Activated effector memory CD4-positive, alpha-beta T cell treated with anti-CD3 and anti-CD28 coated beads, Interleukin-2, amount 50 U/mL, for 16 hours (primary cell): ENCODE measurements at places on chromosomes 6 and 20.

GRCh38 chr20:54362283-54362682 lies 113.1 kb upstream of the DOK5 start:
- DNase-seq: no peak

DNA sequence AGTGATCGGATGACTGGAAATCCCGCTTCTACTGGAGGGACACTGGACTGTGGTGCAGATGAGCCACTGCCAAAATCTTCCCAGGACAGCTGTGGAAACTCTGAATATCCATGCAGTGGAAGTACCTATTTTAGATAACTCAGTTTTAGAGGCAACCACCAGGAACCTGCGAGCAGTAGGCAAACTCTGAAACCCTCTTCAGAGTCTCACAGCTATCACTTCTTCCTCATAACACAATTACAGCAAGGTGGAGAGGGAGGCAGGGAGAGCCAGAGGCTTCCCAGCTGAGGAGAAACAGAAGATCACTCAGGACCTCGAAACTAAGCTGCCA lies 322.8 kb upstream of the NT5E start:
- DNase-seq: no peak

GRCh38 chr20:59821788-59822187 lies 111.6 kb downstream of the SYCP2 start:
- no peak for DNase-seq

DNA sequence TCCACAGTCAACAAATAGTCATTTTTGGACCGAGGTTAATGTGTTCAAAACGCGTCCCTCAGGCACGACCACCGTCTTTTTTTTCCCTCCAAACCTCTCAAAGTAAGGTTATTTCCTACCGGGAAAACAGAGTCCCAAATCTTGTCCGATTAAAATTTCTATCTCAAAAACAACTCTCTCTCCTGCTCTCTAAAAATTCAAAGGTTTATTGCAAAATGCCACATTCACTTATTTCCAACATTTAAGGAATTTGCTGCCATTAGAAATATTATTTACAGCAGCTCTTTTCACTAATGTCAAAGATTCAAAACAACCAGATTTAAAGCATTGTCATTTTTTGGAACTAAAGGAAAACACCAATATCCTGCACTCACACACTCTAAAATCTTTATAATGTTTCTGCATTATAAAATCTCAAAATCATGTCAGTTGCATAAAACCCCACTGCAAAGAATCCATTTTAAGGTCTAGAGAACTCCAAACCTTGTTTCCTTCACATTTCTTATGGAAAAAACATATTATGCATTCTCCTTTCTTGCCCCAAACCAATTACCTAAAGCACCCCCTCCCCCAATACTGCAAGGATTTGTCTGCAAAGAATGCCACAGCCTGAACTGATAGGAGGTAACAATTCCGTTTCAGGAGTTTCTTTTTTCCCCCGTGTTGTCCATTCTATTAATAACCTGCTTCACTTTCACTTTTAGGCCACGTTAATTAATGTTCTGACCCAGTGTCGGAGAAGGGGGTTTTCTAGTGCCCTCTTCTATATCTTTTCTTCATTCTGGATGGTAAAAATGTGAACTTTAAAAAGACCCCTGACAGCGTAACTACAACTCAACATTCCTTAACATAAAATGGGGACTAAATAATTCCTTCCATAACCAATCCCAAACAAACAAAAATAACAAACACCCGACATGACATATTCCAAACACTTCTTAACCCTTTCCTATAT lies 1.4 kb downstream of the NRN1 start:
- DNase-seq: no peak

GRCh38 chr6:33769248-33769821 lies 19.6 kb downstream of the LEMD2 start:
- no peak for DNase-seq

DNA sequence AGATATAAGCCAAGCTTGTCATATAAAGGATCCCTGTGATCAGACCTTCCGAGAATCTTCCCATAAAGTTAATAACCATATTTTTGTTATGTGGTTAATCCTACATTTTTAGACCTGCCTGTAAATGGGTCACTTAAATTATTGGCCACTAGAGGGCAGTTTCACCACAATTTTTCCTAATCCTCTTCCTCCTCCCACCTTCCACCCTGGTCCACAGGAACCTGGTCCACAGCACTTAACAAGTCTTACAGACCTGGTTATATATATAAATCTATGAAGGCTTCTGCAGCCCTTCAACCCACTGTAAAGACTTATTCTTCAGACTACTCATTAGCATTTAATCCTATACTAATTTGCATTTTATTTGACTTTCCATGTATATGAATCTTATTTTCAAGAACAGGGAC lies 28.3 kb downstream of the MRS2 start:
- DNase-seq: peak; percentile 51

GRCh38 chr6:140204154-140204553 lies 829.7 kb upstream of the CITED2 start:
- DNase-seq: no peak

DNA sequence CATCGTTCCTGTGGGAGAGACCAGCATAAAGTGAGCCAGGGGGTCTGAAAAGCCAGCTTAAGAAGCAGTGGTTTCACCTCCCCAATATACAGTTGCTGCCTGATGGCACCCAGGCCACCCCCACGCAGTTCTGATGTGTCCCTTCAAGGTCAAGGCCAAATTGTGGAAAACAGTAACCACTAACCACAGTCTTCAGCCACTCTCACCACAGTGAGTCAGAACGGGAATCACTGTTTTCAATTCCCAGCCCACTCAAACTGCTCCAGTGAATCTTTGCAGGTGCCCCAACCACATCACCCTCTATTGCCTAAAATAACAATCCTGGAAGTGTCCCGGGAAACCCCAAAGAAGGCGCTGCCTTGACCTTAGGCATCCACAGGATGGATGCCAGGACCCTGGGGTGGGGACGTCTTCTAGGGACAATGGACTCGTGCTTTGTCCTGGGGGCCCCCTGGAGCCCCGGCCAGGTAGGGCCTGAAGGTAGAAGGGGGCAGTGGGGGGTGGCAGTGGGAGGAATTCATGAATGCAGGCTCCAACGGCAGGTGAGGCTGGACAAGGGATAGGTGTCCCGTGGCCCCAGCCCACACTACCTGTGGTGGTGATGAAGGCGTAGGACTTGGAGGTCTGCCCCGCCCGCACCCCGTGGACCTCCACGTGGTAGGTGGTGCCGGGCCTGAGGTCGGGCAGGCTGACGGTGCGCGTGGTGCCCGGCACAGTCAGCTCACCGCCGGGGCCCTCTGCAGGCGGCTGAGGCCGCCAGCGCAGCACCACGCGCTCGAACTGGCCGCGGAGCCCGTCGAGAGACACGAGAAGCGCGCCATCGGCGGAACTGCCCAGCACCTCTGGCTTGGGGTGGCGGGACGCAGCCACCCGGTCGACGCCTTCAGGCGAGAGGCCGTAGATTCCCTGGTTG lies 22.2 kb downstream of the TNXB start:
- no peak for DNase-seq

- no peak for DNase-seq
These were observed 479.5 kb downstream of the CD83 start for GRCh38 chr6:14597090-14597489.

- DNase-seq: no peak
These were observed 3.9 kb downstream of the NR2E1 start for GRCh38 chr6:108169464-108170331.

DNA sequence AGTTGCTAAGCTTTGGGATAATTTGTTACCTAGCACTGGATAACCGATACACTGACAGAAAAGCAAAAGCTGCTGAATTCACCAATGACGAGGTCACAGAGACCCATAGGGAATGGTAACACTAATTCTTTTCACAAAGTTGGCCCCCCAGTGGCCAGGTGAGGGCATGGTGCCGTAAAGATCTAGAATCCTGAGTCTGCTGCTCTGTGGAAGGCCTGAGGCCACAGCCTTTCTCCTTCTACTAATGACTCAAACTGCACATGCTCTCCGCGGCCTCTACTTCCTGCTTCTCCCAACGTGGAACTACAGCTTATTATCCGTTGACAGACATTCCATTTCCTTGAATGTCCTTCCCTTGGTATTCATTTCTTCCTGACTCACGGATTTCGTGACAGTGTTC lies 127.1 kb downstream of the OPRM1 start:
- DNase-seq: no peak

- no peak for DNase-seq
These were observed 162.6 kb downstream of the COL19A1 start for GRCh38 chr6:70028926-70029325.

GRCh38 chr6:169370054-169370453 lies 116.4 kb upstream of the THBS2 start:
- no peak for DNase-seq

DNA sequence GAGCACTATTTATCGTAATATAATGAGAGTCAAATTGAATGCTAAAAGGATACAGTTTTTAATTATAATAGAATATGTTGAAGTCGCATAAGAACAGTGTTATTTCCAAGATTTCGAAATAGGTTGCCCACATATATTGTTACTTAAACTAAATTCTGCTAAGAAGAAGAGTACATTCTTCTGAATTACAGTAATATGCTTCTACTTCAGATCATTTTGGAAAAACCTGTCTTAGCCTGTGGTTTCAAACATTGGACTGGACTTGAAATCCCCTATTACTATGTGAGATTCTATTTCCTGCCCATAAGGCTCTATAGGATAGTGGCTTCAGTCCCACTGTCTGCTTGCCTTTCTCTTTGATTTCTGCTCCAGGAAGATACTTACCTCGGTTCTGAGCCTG lies 137.2 kb downstream of the B3GAT2 start:
- no peak for DNase-seq

DNA sequence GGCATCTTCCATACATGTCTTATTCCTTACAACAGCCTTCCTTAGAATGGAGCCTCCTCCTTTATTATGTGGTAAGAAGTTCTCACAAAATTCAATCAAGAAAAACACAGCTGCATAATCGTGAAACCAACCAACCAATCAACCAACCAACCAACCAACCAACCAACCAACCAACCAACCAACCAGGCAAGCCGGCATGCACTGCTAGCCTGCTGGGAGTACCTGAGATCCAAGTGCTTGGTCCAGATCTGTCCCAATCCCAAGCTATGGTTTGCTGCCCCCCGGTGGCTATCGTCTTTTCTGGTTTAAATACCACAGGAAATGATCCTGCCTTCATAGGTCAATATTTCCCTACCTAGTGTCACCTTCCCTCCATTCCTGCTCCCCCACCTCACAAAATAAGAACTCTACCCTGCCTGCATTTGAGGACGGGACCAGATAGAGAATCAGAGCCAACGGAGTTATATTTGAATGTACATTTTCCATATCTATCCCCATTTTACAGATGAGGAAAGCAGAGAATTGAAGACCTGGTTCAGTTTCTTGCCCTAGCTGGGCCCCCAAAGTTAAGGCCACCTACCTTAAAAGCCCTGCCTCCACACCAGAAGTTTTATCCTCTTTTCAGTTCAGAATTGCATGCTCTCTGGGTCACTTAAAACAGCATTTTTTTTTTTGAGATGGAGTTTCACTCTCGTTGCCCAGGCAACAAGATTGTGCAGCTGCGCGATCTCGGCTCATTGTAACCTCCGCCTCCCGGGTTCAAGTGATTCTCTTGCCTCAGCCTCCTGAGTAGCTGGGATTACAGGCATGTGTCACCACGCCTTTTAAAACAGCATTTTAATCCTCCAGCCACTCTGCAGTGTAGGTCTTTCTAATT lies 27.1 kb downstream of the RAB44 start:
- DNase-seq: peak; percentile 82

- DNase-seq: no peak
These were observed 67.4 kb upstream of the DSP start for GRCh38 chr6:7473805-7474719.

DNA sequence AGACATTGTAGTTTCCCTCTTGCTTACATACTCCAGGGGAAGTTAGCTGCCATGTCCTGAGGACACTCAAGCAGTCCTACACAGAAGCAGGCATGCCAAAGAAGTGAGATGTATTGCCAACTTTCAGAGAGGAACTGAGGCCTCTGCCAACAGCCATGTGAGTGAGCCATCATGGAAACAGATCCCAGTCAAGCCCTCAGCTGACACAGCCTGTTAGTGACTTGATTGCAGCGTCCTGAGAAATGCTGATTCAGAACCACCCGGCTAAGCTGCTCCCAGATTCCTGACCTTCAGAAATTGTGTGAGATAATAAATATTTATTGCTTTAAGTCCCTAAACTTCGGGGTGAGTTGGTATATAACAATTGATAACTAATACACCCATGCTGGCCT lies 38.1 kb downstream of the GSTA2 start:
- no peak for DNase-seq

DNA sequence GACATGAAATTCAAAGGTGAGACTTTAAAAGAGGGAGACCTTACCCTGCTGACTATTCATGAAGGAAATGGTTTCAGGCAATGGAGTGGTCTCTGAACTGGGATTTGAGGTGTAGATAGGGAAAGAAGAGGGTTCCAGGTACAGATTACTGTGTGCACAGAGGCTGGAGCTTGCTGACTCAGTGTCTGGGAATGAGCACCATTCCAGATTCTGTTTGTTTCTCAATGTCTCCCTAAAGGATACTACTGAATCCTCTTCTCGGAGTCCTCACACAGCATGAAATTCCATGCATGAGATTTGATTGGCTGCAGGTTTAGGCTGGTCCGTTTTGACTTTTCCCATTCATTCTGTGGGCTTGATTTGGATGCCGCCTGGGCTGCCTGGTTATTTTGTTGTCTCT lies 49.0 kb downstream of the PPP1R14C start:
- DNase-seq: no peak

GRCh38 chr20:34626992-34627391 lies 49.9 kb downstream of the PIGU start:
- DNase-seq: no peak

DNA sequence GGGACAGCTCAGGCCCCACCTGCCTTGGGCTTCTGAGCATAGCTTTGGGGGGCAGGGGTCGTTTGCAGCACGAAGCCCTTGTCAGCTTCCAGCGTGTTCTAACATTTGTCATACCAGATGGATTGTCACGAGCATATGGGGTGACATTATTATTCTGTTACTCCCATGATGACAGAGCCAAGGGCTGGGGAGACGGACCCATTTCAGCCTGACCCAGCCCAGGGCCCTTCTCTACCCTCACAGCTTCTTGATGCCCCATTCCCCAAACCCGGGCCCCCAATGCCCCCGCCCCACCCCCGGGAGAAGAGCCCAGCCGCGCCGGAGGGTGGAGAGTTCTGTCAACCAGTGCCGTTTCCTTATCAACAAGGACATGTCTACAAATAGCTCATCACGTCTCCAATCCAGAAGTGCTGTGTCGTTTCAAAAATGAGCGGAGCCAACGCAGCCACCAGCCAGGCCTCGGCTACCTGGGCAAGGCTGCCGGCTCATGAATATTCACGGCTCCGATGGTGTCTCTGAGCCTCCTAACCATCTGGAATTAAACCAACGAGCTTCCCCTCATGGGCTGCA lies 9.6 kb upstream of the CHRNA4 start:
- DNase-seq: no peak

GRCh38 chr6:169949511-169950097 lies 198.2 kb downstream of the ERMARD start:
- no peak for DNase-seq

DNA sequence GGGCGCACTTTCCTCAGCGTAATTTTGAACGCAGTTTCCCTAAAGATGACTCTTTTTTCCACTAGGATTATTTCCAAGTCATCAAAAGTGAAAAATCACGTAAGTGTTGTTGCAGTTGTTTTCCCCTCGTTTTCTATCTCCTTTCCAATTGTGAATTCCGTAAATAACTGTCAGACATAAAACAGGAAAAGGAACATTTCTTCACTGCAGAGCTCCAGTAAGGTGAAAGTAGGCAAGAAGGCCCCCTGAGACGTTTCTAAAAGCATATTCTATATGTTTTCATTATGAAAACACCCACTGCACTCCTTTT lies 17.8 kb downstream of the HIVEP2 start:
- no peak for DNase-seq
